EL (cell line): ENCODE measurements at places on chromosomes 7 and 10.

- no peak for DNase-seq
Observed at GRCh38 chr10:78863140-78863905, 205.4 kb upstream of the ZMIZ1 start.

DNA sequence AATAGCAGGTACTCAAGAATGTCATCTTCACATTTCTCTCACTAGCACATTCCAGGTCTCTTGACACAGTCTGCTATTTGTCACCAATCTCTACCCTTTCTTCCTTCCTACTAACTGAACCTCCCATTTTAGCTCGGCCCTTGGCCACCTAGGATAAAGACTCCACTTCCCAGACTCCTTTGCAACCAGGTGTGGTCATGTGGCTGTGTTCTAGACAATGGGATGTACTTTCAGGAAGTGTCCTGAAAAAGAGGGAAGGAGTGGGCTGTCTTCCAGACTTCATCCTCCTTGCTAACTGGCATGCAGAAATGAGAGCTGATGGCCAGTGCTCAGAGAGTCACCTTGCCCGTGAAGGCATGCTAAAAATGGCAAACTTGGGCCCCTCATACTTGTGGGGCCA, 139.2 kb downstream of the AMPH start:
- no peak for DNase-seq

DNA sequence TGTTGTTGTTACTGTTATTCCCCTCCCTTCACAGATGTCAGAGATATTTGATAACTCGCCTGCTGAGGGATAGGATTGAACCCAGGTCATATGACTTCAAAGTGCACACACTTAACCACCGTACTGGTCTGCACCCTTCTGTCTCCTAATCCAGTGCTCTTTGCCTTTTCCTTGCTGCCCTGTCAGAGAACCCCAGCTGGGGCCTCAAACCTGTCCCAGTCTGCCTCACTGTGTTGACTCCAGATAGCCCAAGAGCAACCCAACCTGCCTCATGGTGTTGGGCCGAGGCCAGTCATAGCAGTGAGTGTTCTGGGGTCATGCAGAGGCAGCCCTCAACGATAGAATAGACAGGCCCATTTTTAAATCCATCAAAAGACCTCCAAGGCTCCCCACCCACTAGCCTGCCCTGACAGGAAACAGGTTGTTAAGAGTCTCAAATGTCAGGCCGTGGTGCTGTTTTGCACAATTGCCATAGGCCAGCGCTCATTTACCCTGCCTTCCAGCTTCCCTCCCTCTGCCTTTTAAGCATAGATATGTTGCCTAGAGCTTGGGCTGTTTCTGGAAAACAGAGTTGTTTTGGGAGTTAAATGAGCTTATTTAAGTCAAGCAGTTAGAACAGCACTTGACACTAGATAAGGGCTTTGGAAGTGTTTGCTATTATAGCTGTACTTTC, 37.0 kb upstream of the PDCD4 start:
- DNase-seq = no peak

DNA sequence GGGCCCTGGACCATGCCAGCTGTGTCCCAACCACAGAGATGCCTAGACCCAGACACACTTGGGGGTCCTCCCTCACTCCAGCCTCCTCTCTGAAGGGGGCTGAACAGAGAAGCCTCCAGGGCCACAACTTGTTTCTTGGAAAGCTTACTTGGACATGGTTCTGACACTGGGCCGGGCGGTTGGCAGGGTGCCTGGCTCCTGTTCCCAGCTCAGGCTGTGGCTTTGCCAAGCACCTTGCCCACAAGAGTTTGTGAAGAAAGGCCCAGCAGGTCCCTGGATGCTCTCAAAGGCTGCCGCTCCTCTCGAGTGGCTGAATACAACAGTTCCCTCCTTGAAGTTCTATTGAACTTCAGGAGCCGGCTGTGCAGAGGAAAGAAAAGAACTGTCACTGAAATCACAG, 181.6 kb downstream of the PTPN20 start:
- no peak for DNase-seq

DNA sequence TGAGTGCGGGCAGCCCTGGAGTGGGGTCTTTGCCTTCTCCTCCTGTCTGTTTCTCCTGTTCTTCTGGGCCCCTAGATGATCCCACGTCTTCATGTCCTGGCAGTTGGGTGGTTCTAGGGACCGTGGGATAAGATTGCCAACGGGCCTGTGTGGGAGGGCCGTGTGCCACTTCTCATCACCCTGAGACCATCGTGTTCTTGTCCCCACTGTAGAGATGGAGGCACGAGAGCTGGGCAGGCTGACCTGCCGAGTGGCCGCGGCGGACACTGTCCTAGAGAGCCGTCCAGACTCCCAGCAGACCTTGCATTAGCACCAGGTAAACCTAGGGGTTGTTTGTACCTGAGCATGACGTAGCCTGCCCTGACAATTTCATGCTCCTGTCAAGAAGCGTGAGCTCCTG, 18.5 kb upstream of the UBE3C start:
- no peak for DNase-seq

DNA sequence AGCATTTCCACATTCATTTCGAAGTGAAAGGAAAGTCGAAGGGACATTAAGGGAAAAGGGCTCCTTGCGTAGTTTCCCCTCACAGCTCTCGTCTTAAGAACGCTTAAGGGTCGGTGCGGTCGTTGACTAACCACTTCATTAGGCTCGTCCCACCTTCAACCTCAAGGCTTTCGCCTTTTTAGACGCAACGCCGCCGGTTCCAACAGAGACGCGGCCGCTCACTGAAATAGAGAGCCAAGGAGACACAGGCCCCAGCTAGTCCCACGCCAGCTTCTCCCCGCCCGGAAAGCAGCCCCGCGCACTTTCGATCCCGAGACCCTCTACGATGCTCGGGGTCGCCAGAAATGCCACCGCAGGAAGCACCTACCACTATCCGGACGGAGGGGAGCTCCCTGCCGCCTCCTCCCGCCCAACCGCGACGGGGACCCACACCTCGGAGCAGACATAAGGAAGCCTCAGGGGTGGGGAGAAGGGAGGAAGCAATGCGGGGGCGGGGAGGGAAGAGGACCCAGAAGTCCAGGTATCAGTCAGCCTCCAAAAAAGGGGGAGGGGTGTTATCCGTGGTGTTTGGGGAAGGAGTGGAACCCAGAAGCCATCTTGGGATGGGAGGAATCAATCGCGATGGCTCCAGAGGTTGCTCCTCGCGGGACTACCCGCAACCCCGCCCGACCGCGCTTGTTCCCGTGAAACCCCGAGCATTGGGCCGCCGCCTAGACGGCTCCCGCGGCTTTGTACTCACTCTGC, 559 bp downstream of the TRA2A start:
- DNase-seq = peak; percentile 66

DNA sequence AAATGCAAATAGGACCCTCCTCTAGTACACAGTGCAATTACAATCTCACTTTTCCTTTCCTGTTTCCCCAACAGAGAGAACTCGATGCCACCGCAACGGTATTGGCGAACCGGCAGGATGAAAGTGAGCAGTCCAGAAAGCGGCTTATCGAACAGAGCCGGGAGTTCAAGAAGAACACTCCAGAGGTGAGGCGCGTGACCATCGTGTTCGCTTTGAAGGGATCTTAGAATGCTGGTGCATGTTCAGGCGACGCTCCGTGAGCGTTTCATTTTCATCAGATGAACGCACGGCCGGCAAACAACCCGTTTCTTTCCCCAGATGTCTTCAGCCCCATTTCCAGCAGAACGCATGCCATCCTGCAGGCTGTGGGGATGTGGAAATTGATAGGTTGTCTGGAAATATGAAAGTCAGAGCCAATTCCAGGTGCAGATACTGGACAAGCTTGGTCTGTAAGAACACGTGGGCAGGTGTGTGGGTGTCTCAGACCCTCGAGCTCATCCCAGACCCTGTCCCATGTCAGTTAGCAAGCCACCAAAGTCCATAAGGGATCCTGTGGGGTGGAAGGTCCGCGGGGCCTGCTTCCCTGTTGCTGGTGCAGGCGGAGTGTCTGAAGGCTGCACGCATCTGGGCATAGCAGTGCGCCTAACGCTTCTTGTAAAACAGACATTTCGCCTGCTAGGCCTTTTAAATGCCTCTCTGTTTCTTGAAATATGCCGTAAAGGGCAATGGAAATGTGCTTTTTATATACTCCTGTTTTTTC, 98.8 kb downstream of the CUX1 start:
- no peak for DNase-seq

GRCh38 chr10:43299579-43299978, 32.7 kb upstream of the RASGEF1A start:
- DNase-seq = no peak

DNA sequence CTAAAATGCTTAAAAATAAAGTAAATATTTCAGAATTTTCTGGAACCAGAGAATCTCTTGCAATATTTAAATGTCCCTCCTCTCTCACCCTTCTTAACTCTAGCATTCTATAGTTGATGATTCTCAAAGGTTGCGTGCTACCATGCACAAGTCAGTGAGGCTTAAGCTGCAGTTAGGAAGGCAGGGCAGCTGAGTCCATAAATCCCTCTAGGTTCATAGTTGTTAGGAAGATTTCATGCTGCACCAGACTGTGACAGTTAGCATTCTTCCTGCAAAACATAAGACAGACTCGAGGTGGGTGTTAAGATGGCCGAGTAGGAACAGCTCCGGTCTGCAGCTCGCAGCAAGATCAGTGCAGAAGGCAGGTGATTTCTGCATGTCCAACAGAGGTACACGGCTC, 70.6 kb downstream of the MET start:
- no peak for DNase-seq

DNA sequence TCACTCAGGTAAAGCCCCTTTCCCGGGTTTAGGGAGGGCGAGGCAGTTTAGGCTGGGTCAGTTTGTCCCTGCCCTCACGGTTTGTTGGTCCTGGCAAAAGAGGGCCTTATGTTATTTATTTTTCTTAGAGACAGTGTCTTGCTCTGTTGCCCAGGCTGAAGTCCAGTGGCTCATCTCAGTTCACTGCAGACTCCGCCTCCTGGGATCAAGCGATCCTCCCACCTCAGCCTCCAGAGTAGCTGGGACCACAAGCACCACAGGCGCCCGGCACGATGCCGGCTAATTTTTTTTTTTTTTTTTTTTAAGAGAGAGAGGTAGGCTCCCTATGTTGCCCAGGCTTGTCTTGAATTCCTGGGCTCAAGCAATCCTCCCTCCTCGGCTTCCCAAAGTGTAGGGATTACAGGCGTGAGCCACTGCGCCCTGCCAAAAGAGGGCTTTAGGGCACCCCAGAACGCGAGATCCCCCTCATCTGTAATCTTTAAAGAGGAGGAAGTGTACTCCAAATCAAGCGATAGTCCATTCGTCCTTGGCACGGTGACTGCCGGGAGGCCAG, 626 bp upstream of the BMS1 start:
- DNase-seq = peak; percentile 34

DNA sequence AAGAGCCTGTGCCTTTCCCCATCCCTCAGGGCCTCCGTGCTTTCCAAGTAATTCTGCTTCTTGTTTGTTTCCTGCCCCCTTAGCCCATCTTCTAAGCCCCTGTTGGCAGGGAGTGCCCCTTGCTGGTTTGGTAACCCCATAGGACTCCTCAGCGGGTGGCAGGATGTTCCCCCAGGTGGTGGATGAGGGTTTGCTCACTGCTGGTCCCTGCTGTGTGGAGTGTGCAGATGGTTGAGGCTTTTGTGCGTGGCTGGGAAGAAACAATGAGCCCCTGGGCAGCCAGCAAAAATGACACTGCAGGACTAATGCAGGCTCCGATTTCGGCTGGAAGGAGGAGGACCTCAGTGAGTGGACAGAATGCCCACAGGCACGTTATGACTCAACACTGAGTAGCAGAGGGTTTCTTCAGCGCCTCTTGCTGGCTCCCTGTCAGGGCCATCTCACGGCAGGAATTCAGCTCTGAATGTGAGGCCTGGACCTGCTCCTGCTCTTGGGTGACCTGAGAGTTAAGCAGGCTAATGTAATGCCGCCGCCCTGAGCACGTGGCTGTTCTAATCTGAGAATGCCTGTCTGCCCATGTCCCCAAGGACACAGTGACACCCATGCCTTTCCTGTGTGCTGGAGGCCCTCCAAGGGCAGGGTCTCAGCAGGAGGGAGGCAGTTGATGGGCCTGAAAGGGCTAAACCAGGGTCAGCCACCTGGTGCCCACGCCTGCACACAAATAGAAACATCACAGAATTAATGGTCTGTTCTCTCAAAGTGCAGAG, 16.6 kb downstream of the BAG3 start:
- DNase-seq = peak; percentile 99

DNA sequence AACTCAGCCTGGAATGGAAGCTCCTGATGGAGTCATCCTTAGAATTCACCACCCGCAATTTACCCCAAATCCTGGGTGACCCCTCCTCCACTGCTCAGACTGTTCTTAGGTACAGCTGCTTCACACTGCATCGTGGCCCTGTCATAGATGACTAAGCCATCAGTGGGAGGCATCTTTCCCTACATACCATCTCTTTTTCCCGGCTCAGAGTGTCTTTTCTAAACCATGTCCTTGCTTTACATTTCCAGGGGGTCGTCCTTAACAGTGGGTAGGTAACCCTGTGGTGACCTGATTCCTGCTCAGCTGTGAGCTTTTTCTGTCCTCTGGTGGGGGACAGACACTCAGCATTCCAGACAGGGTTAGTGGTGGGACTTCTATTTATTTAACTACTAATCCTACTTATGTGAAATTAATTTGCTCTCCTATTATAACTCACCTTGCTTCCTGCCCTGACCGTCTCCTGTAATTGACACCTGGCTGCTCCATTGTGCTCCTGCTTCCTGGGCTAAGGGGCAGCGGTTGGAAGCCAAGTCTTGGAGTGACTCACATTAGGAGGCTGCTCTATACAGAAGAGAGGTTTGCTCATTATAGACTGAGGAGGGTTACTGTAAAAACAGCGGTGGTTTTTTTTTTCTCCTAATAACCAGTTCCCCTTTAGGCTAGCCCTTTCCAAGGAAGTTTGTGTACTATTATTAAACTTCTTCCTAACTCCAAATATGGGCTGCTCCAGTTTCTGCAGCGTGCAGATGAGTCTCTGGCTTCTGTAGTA, 40.6 kb downstream of the PYROXD2 start:
- peak; percentile 72 for DNase-seq

- DNase-seq = no peak
Observed at GRCh38 chr7:18901982-18902421, 215.4 kb downstream of the TWIST1 start.

GRCh38 chr10:11017570-11018431, at the start of gene CELF2:
Gene CELF2 (plus strand): TSS chr10:11017872. CDS start chr10:11018090, 218 bp downstream.
- DNase-seq = peak; percentile 24

DNA sequence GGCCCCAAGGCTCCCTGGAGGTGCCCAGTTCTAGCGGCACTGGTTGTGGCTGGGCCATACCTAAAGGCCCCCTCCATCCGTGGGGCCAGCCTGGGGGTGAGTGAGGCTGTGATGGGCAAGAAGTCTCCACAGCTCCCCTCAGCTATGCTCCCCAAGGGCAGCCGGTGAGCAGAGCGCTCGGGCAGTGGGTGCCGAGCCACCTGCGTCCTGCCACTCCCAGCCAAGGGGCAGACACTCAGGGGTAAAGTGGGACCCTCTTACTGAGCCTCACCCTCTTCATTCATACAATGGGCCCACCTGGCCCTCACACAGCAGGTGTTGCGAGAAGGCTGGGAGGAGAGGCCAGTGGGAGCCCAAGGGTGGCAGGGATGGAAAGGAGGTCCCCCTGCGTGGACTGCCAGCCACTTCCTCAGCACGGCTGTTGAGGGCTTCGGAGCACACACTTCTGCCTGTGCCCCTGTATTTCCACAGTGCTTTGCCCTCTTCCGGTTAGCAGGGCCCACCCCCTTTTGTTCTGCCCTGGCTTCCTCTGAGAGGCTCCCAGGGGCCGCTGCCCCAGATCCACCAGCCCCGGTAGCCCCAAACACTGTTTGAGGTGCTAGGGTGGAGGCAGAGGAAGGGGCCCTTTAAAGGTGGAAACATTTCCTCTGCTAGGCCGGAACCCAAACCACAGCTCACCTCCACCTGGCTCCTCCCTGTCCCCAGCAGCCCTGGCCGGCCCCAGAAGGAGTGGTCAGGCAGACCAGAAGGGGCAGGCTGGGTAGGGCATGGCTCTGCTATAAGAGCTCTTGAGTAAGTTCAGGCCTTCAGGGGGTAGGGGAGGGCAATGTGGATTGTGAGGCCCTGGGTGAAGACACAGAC, 16.4 kb upstream of the C10orf105 start:
- DNase-seq = no peak

- no peak for DNase-seq
Observed at GRCh38 chr7:94239661-94240234, 154.9 kb upstream of the COL1A2 start.
